ENCODE measurements at places on chromosomes 2 and 18. TPM values are rescaled to one million over a fixed set of nuclear protein-coding genes. Genes with fewer than 3 reads are reported as not detected.

- DNase-seq = peak; percentile 54
Observed at GRCh38 chr2:74429487-74430451, 8.2 kb downstream of the WDR54 start.

- no peak for DNase-seq
Observed at GRCh38 chr2:157326698-157327097, 1.1 kb upstream of the ERMN start.

GRCh38 chr2:177726931-177727348, 334.4 kb downstream of the AGPS start:
- no peak for DNase-seq

- no peak for DNase-seq
Observed at GRCh38 chr2:239409976-239410375, 9.2 kb upstream of the HDAC4 start.

DNA sequence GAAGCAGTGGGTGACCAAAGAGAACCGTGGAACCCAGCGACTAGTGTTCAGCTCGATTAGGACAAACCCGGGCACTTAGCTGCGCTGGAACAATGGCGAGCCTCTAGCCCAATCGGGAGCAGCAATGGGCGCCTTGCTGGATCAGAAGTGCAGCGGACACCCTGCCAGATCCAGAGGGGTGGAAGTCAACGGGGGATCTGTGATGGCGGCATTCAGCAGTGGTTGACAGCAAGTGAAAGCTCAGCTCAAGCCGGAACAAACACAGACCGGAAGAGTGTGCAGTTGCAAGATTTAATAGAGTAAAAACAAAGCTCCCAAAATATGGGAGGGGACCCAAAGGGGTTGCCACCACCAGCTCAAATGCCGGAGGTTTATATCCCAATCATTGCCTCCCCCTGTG, 478.7 kb upstream of the REG3G start:
- no peak for DNase-seq

- no peak for DNase-seq
Observed at GRCh38 chr2:16332681-16333557, 332.7 kb downstream of the CYRIA start.

GRCh38 chr2:74227646-74228045, 29.2 kb downstream of the MTHFD2 start:
- no peak for DNase-seq

- no peak for DNase-seq
Observed at GRCh38 chr18:9280849-9281248, 53.7 kb upstream of the TWSG1 start.

- DNase-seq = no peak
Observed at GRCh38 chr18:74949611-74950010, 259.3 kb downstream of the PTGR3 start.

GRCh38 chr18:23550898-23551297, 35.4 kb downstream of the NPC1 start:
- DNase-seq = no peak

- DNase-seq = no peak
Observed at GRCh38 chr2:31765078-31765945, 184.6 kb upstream of the SRD5A2 start.

- DNase-seq = no peak
Observed at GRCh38 chr2:220075835-220076234, 448.4 kb downstream of the SLC4A3 start.

DNA sequence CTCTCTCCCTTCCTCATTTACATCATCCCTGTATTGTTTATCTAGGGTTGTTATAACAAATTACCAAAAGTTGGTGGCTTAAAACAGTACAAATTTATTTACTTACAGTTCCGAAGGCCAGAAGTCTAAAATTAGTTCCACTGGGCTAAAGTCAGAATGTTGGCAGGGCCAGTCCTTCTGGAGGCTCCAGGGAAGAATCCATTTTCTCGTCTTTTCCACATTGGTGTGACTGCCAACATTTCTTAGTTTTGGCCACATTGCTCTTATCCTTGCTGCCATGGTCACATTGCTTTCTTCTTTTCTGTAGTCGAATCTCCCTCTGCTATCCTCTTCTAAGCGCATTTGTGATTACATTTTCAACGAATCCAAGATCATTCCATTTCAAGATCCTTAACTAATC, 34.7 kb downstream of the ICOS start:
- DNase-seq = no peak

- DNase-seq = no peak
Observed at GRCh38 chr2:235951982-235952381, 216.2 kb downstream of the GBX2 start.

- DNase-seq = no peak
Observed at GRCh38 chr2:9634133-9634532, 3.3 kb upstream of the YWHAQ start.

DNA sequence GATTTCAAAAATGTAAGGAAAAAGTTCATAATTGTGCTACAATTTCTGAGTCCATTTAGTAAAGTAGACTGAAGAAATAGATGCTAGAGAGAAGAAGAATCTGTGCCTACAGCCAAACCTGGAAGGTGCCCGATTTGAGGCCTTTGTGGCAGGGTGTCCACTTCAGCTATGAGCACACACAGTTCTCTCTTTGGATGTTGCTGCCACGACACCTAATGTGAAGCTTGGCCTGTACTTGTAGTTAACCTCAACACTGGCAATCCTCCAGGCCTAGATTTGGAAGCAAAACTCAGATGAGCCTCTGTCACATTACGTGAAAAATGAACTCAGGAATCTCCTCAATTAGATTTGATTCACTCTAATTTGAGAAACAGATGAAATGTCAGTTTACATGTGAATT, 90.1 kb upstream of the LRP1B start:
- DNase-seq = no peak

The ANKRD44 gene
- total RNA-seq = 5.9 TPM

The AKAIN1 gene
- not detected for total RNA-seq
